ENCODE measurements at places on chromosomes 1 and 21. TPM values are rescaled to one million over a fixed set of nuclear protein-coding genes. Genes with fewer than 3 reads are reported as not detected.

TRAF3IP3 gene
- 194 TPM for total RNA-seq

MX2 gene
- 9.2 TPM for total RNA-seq

- DNase-seq, result no peak
Observed at GRCh38 chr1:117030271-117030877, 28.8 kb downstream of the CD101 start.

- no peak for DNase-seq
Observed at GRCh38 chr1:63710761-63711380, 62.9 kb upstream of the ROR1 start.

GRCh38 chr21:20729376-20729775 lies 268.8 kb upstream of the NCAM2 start:
- DNase-seq, result no peak

GRCh38 chr1:115505148-115505571 lies 136.6 kb upstream of the VANGL1 start:
- no peak for DNase-seq

DNA sequence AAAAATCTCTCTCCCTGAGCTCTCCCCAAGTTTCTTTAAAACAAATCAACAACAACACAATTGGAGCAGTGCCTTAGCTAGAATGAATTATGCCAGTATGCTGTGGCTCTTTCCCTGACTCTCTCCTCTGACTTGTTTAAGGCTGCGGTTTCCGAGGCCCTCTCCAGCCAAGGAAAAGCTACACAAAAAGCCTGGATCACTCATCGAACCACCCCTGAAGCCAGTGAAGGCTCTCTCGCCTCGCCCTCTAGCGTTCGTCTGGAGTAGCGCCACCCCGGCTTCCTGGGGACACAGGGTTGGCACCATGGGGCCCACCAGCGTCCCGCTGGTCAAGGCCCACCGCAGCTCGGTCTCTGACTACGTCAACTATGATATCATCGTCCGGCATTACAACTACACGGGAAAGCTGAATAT lies 1.9 kb downstream of the S1PR1 start:
- DNase-seq, result peak; percentile 95
